ENCODE measurements at places on chromosomes 5 and 9.
A peak's percentile ranks its signal among the peaks of the same experiment; 100 is the strongest.

DNA sequence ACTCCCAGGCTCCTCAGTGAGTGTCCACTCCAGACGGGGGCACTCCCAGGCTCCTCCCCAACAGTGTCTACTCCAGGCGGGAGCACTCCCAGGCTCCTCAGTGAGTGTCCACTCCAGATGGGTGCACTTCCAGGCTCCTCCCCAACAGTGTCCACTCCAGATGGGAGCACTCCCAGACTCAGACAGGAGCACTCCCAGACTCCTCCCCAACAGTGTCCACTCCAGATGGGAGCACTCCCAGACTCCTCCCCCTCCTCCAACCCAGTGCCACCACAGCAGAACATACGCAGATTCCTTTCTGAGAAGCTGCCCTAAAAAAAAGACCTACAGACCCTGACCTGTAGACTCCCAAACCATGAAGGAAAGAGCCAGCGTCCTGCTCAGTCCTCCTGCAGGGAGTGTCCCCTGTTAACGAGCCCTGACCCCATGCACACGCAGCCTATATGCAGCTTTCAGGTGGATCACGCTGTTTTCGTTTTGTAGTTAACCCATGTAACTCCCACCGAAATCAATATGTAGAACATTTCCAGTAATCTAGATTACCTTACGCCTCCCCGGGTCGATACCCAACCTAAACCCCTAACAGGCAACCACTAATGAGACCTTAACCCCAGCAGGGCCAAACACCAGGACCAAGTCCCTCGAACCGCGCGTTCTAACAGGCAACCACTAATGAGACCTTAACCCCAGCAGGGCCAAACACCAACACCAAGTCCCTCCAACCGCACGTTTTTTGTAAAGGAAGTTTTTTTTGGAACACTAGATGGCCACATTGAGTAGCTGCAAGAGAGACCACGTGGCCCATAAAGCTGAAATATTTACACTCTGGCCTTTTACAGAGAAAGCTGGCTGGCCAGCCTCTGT, 15.7 kb downstream of the PNPLA7 start:
- DNase-seq, result no peak

DNA sequence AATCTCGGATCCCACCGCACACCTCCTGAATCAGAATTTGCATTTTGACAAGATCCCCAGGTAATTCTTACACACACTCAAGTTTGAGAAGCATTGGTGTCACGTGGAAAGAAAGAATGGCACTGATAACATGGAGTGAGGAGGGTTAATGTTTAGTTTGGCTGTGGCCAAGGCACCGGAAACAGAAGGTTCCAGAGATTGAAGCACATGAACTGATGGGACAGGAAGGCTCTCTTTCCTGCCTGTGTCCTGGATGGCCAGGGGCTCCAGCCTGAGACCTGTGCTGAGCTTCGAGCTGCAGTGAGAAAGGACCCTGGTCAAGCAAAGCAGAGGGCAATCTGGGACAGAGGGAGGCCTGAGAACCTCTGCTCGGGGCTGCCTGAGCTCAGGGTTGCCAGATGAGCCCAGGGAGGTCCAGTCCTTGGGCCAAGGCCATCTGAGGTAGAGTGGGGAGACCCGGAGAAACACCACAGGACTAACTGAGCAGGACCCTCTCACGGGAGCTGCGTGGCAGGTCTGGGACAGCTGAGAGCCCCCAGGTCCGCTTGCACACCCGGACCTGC, 27.3 kb downstream of the AFAP1L1 start:
- no peak for DNase-seq

- DNase-seq, result no peak
These were observed 477.6 kb downstream of the TLE1 start for GRCh38 chr9:81211741-81212140.

GRCh38 chr5:170070556-170071412, 34.9 kb upstream of the FOXI1 start:
- DNase-seq, result peak; percentile 53

DNA sequence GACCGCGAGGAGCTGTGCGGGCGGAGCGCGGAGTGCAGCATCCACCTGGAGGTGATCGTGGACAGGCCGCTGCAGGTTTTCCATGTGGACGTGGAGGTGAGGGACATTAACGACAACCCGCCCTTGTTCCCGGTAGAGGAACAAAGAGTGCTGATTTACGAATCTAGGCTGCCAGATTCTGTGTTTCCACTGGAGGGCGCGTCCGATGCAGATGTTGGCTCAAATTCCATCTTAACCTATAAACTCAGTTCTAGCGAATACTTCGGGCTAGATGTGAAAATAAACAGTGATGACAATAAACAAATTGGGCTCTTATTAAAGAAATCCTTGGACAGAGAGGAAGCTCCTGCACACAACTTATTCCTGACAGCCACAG, 590 bp downstream of the PCDHA6 start:
- no peak for DNase-seq

- DNase-seq, result no peak
These were observed 5.7 kb upstream of the PCDH1 start for GRCh38 chr5:141883892-141884318.

DNA sequence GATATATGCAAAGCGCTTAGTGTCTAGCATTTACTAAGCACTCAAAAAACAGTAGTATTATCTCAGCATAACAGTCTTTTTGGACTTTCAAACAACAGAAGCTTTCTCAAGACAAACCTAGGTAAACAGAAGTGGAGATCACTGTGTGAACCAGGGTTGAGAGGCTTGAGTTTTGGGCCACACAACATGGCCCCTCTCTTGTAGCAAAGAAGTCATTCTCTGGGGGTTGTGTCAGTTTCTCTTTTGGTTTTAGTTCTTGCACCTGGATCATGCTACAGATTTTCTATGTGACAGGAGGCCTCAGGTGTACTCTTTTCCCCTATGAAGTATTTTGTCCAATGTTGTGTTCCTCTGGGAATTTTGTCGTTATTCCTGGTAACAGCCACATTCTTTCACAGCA, 30.0 kb downstream of the INSYN2B start:
- DNase-seq, result no peak

DNA sequence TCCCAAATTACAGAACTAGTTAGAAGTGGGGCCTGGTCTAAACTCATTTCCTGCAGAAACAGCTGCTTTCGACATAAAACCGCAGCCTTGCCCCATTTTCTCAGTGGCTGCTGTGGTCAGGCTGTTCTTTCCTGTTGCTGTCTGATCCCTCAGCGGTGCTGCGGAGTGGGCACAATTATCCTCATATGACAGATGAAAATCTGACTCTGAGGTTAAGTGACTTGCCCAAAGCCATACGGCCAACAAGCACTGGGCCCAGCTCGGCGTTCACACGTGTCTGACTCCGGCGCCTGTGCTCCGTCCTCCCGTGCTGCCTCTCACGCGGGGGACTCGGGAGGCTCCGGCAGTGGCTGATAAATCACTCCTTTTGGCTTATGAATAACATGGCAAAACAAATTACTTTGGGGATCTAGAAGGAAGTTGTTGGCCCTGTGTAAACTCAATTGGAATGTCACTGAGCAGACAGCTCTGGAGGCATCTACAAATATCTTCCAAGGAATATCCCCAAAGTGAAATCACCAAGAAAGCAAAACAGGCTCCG, 142.6 kb upstream of the LMX1B start:
- no peak for DNase-seq

DNA sequence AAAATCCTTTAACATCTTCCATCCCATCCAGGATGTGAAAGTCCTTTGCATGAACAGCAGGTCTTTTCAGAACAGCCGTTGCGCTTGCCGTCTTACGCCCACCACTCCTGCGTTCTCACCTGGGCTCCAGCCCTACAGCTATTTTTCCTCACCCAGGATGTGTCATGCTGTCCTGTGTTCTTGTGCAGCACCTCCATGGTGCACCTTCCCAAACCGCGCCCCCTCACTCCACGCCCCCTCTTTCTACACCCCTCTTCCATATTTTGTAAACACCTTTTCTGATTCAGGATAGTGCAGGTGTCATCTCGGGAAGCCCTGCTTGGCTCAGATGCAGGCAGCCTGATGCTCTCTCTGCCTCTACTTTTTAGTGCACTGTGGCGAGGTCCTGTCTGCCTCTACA, 18.4 kb downstream of the CAMK4 start:
- no peak for DNase-seq

- DNase-seq, result no peak
These were observed 78.2 kb downstream of the DOCK8 start for GRCh38 chr9:292915-293314.

GRCh38 chr5:78690253-78690972, 41.8 kb upstream of the LHFPL2 start:
- no peak for DNase-seq

- no peak for DNase-seq
These were observed 229.8 kb downstream of the SEMA5A start for GRCh38 chr5:9316041-9316440.

GRCh38 chr9:20238921-20239320, 383.4 kb downstream of the MLLT3 start:
- DNase-seq, result no peak

DNA sequence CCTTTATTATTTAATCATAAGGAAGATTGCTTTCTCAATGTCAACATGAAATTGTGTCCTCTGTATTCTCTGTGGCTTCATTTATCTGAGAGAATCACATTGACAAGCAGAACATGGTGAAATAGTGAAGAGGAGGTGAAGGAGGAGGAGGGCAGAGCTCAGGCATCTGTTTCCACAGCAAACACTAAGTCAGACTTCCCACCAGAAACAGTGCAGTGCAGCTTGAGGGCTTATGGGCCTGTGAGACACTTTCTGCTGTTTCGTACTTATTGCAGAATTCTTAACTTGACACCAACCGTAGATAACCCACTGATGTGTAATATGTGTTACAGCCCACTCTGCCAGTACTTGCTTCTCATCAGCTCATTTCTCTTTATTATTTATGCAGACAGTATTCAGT, 386.3 kb downstream of the DIRAS2 start:
- no peak for DNase-seq

- no peak for DNase-seq
These were observed 186.6 kb upstream of the PANK3 start for GRCh38 chr5:168765551-168766425.

Data from liver (tissue), 10 donors.